Amniotic stem cell (primary cell): ENCODE measurements at places on chromosomes 12 and 14.
A peak's percentile ranks its signal among the peaks of the same experiment; 100 is the strongest.

- peak; percentile 7 for DNase-seq
Measured at GRCh38 chr12:42372154-42372791, 46.3 kb downstream of the PPHLN1 start.

GRCh38 chr12:107335802-107336570 lies 242.6 kb upstream of the CRY1 start:
- no peak for DNase-seq

GRCh38 chr12:31312431-31312830 lies 13.5 kb downstream of the SINHCAF start:
- DNase-seq = no peak

DNA sequence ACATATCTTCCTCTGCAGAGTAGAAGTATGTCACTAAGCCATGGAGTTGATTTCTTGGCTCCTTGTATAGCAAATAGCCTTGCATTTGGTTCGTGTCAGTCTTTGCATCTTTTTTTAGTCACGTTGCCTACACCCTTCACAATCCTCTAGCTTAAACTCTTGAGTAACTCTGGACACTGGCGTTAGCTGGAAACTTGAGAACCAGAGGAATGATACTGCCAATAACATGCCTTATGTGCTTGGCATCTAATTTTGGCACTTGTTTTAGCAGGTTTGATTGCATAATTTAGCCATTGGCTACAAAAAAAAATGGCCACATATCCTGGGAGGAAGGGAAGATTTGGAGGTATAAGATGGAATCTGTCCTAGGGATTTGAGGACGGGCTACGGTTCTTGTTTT lies 136.2 kb downstream of the ETV6 start:
- DNase-seq = no peak

DNA sequence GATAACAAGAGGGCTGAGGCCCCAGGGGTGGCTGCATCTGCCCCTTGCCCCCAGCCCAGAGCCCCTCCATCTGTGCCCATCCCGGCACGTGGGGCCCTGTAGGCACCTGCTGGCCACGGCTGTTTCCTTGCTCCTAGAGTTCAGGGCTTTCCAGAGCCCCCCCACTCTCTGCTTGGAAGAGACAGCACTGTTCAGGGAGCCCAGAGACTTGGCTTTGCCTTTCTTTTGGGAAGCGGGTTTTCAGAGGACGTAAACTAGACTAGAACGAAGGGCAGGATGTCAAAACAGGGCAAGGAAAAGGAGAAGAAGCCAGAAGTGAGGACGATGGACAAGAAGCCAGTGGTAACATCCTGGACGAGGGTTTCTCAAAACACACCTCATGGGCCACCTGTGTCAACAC lies 163.3 kb upstream of the LHX5 start:
- DNase-seq = no peak

- no peak for DNase-seq
Measured at GRCh38 chr12:111761706-111762105, 5.0 kb upstream of the ALDH2 start.

DNA sequence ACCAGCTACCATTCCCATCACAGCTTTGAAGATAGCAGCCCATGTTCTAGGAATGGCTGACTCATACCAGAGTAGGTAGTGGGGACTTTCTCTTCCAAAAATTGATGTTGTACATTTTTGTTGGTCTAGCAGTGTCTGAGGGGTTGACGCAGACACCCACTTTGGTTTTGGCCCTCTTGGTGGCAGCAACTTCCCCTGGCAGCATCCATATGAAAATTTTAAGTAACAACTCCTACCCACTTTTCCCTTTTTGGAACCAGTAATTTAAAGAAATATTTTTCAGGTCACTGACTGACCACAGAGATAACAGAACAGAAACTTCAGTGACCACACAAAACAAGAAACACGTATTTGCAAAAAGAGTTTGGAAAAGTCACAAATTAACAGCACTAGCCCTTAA lies 162.0 kb upstream of the TMCC3 start:
- no peak for DNase-seq
